HEK293T (cell line): ENCODE measurements at places on chromosomes 11 and 22.
A peak's percentile ranks its signal among the peaks of the same experiment; 100 is the strongest.

- DNase-seq = no peak
Observed at GRCh38 chr11:117052196-117053149, 45.8 kb downstream of the SIK3 start.

- no peak for DNase-seq
Observed at GRCh38 chr11:27468209-27468994, 4.2 kb downstream of the LGR4 start.

DNA sequence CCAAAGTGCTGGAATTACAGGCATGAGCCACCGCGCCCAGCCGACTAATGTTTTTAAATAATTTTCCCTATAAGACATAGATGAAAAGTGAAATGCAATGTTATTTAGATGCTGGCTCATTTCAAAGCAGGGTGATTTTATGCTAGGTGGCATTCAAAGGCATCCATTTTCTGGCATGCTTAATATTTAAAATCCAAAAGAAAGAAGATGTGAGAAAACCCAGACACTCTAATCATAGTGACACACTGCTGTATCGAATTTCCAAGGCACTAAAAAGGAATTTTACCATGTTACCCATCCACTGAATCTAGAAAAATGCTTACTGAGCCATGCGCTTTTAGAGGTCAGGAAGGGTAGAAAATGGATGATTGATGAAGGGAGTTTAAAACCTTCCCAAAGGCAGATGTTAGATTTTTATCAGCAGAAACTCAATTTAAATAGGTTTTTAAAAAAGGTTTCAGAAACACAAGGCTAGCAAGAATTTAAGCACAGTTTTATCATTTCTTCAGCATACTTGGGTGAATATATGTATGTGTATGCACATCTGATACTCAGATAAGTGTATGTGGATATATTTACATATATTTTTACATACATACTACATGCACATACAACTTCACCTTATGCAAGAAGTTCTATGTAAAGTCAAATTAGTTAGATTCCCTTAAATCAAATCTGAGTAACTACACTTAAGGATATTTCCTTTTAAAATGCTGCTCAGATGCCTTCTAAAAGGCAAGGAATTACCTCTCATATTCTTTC is 24.1 kb upstream of the CCDC89 start:
- DNase-seq = no peak

- no peak for DNase-seq
Observed at GRCh38 chr11:26583550-26583949, 11.5 kb upstream of the MUC15 start.

DNA sequence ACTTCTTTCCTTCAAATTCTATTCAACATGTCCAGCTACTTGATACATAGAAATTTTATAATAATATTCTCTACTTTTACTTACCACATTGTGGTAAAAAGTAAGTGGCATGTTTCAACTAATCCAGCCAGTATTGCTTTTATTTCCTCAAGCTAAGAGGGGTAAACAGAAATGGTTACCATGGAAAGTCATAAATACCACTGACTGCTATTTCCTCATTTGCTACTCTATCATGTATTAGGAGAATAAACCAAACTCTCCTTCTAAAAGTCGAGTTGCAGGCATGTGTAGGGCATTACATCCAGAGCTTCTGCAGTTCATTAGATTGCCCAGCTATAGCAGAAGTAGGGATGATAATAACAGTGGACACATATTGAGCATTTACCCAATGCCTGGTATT is 208.4 kb downstream of the MAML2 start:
- DNase-seq = no peak

DNA sequence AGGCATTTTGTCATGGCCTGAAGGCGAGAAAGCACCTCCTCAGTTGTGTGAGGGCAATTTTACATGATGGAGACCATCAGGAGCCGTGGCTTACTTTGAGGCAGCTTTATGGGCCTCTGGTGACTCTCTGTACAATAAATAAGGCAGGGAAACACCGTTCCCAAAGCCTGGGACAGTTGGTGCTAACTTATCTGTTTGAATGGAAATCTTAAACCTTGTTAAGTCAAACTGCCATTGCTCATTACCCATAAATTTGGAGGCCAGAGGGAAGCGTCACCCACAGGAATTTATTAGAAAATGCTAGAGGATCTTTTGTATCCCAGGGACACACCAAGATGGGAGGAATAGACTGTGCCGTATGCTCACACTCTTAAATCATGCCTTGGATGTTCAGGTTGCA is 1156.9 kb downstream of the BRD1 start:
- no peak for DNase-seq

DNA sequence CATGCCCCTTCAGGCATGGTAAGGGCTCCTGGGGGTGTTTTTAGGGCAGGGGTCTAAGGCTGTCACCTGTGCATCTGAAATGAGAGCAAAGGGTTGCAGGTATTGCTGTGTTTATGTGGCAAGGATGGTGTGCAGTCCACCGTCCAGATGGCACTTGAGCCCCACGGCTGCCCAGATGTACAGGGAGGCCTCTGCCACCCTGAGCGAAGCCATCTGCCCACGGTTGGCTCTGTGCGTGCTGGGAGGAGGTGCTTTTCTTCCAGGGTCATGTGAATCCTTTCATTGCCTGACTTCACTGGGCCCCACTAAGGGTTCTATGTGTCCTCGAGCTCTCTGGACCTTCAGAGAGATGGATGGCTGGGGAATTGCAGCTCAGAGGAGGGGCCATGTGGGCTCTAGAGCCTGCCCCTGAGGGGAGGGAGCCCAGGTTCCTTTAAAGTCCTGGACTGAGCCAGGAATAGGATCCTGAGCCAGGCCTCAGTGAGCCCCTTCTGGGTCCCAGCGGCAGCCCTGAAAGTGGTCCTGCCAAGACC is 89.9 kb downstream of the CTTN start:
- DNase-seq = no peak

DNA sequence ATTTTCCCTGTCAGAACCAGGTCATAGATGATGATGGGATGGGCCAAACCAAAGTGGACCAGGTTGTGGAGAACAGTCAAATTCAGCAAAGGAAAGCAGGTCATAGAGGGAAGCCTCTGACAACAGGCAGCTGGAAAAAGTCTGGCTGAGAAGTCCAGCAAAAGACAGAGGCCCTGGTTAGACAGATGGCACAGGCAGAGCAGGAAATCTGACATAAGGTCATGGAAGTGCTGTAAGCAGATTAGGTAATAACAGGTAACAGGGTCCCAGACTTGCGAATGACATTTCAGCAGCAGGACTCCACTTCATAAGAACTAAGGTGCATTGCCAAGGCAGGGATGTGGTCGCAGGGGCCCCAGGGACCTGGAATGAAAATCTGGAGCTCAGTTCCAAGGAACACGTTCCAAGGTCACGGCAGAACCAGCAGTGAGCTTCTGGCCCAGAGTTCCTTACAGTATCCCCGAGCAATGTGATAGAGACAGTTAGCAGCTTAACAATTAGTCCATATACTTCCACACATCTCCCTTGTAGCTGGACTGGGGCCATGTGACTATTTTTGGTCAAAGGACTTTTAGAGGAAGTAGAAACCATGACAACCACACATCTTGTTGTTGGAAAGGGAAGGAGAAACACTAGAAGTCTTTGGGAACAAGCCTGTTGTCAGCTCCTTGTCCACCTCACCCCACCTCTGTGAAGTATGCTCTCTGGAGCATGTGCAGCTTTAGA is 75.4 kb downstream of the ME3 start:
- DNase-seq = no peak

DNA sequence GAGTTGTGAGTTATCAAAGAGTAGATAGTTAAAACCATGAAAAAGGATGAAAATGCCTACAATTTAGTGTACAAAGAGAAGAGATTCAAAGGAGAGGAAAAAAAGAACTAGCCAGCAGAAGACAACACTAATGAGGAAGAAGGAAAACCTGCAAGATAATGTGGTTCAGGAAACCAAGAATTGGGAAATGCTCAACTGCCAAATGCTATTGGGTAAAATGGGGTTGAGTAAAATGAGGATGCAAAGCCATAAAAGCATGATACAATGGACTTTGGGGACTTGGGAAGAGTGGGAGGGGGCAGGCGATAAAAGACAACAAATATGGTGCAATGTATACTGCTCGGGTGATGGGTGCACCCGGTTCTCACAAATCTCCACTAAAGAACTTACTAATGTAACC is 7.6 kb upstream of the OR52K2 start:
- DNase-seq = no peak

- no peak for DNase-seq
Observed at GRCh38 chr11:132078264-132079076, 708.1 kb downstream of the NTM start.

- DNase-seq = no peak
Observed at GRCh38 chr11:36375353-36376008, 79.4 kb downstream of the PRR5L start.

GRCh38 chr22:43213051-43213450 is 26.1 kb upstream of the TTLL12 start:
- peak; percentile 45 for DNase-seq

DNA sequence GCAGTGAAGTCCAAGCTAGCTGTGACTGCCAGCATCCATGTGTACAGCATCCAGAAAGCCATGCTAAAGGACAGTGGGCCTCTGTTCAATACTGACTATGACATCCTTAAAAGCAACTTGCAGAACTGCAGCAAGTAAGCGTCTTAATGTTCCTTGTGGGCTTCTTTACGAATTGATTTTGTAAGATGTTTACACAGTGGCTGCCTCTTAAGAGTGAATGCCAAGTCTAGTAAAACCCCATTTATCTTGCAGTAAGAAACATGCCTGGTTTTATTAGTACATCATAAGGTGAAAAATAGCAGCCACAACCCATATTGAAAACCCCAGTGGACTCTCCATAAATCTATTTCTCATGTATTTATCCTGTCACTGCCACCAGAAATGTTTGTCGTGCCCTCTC is 20.5 kb downstream of the POLD3 start:
- no peak for DNase-seq

DNA sequence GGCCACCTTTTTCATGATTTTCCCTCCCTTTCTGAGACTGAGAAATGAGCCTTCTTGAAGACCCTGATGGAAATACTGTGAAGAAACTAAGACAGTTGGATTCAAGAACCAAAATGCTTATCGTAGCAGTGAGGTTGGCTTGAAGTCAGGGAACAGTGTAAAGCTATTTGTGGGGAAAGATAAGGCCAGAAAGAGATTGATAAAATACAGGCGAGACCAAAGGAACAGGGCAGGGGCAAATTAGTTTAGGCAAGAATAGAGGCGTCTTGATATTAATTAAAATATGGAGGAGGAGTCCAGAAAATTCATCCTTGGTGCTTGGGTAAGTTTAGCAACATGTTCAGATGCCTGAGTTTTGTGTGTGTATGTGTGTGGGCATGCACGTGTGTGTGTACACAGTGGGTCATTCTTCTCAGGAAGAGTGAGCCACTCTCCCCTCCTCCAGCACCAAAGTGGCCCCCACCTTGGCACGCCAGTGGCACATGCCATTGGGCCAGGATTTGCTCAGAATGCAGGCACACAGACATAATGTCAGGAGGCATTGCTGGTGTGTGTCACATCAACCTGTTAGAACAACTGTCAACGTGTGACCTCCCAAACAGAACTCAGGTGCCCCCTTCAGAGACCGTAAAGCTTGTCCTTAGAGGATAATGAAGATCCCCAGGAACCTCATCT is 3.9 kb upstream of the EHF start:
- DNase-seq = no peak

DNA sequence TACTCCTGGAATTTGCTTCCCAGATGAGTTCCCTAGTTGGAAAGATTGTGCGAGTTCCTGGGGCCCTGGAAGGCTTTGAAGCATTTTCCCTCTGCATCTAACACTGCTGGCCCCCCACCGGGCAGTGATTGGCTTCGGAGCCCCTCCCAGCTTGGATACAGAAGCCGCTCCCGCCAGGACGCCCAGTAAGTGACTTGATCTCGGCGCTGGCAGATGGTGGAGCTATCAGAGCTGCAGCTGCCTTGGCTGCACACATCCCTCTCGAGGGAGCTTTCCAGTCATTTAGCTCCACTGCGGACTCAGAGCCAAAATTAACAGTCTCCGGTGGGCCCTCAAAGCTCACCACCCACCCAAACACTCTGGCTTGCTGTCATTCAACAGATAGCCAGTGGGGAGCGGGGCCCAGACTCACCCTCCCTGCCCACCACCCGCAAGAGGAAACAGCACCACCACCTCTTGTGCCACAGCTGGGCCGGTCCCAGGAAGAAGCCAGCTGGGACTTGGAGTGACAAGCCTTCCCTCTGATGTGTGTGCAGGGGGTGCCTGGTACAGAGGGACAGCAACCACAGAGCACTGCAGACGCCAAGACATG is 162.3 kb downstream of the TRIM29 start:
- DNase-seq = no peak

DNA sequence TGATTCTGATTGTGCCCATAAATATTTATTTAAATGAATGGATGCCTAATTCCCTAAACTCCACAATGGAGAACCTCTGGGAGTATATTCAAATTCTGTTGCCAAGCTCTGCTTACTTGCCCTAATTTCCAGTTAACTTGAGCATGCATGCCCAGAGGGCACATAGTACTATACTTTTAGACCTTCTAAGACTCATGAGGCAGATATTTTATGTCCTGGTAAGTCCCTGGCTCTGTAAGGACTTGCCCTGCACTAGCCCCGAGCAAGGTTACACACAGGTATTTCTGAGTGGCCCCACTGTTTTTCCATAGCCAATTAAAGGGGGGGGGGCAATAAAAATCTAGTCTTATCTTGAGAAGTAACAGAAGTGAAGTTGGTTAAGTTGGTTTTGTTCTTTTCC is 21.1 kb upstream of the CAPRIN1 start:
- no peak for DNase-seq

- DNase-seq = no peak
Observed at GRCh38 chr11:124898711-124899110, 1.0 kb upstream of the ROBO4 start.

- no peak for DNase-seq
Observed at GRCh38 chr22:47022475-47022874, 260.0 kb downstream of the TBC1D22A start.

GRCh38 chr11:122154994-122155393 is 39.0 kb upstream of the BLID start:
- no peak for DNase-seq

DNA sequence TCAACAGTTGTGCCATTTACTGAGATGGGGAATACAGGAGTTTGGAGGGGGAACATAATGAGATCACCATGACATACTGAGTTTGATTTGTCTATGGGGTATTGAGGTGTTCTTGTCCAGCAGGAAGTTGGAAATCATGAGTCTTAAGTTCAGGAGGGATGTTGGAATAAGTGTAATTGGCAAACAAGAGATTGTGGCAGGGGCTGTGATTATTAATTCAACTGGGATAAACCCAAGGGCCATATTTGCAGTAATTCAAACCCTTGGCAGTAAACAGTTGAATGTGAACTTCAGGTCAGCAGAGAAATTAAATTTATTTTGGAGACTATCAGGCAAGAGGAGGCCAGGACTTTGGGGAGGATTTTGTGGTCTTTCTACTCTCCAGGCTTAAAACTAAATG is 33.4 kb downstream of the ADM start:
- no peak for DNase-seq

- peak; percentile 75 for DNase-seq
Observed at GRCh38 chr11:112795142-112795815, 165.9 kb upstream of the NCAM1 start.
